Stimulated activated CD8-positive, alpha-beta memory T cell treated with anti-CD3 and anti-CD28 coated beads, Interleukin-4, amount 100 ng/mL, for 4 hours (primary cell): ENCODE measurements at places on chromosomes 11 and 22.

DNA sequence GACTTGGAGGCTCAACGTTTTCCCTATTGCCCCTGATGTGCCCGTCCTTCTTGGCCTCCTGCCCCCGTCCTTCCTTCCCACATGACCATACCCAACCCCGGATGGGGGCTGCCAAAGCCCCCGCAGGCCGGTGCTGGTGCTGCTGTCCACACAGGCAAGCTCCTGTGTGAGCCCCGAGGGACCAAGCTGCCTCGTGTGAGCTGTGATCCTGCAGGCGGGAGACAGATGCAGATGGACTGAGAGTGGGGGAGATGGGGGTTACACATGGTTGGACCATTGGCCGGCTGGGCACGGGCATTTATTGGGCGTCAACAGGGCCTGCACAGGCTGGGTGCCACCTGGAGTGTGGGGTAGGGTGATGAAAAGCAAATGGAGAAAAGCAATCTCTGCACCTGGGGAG is 313.2 kb upstream of the B3GAT1 start:
- no peak for DNase-seq

DNA sequence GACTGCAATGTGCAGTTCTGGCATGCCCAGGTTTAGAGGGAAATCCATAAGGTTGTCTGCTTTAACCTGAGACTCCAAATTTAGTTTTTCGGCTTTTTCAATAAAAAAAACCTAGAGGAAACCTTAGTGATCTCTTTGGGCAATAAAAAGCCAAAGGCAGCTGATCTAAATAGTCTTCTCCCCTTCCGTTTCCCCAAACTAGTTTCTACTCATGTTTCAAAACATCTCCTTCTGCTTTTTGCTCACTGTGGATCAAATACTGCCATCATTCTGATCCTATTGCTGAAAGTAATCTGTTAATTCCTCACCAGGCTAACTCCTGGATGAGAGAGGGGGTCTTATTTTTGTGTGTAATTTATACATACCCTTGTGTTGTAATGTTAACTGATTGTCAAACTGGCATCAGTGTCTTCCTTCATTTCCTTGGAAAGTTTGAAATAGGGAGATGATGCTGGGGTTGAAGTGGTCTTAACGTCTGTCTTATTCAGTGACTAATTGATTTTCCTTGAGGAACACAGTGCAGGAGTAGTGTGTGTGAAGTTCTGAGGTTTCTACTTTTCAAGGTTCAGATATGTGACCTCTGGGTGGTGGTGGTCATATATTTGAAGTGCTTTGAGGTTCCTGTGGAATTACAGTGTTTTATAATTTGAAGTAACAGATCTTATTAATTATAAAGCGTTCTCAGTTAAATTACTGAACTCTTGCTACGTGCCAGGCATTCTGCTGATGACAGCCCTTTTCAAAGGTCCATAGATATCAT is 55.0 kb downstream of the ARHGAP42 start:
- no peak for DNase-seq

DNA sequence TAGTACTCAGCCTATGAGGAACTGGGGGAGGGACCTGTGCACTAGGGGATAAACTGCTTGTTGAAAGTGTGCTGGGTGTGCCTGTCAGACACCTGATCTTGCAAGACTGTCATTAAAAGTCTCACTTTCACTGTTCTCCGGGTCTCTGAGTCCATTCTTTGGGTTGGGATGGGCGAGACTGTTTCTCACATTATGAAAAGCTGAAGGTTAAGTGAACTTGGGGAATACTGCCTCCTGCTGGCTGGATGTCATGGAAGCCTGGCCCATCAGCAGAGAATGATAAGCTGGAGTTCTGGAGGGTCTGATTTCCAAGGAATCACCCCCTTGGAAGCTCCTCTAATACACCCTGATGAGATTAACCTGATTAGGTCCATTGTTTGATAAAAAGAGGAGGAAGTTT is 9.0 kb upstream of the VPREB1 start:
- no peak for DNase-seq

GRCh38 chr11:60724420-60724819 is at the start of gene MS4A18:
Gene MS4A18, plus strand, starts transcription at chr11:60724720.
- no peak for DNase-seq

DNA sequence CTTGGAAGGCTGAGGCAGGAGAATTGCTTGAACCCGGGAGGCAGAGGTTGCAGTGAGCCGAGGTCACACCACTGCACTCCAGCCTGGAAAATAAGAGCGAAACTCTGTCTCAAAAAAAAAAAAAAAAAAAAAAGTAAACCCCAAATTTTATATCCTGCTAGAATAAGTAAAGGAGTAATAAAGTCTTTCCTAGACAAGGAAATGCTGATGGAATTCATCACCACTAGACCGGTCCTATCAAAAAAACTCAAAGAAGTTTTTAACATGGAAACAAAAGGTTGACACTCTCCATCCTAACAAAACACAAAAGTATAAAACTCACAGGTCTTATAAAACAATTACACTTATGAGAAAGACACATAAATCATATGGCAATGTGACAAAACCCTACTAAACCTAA is 213.9 kb downstream of the SBF2 start:
- no peak for DNase-seq

GRCh38 chr11:64581057-64581523 is 9.9 kb upstream of the SLC22A12 start:
- no peak for DNase-seq

- DNase-seq: no peak
Measured at GRCh38 chr11:12216671-12217374, 106.4 kb downstream of the MICAL2 start.

DNA sequence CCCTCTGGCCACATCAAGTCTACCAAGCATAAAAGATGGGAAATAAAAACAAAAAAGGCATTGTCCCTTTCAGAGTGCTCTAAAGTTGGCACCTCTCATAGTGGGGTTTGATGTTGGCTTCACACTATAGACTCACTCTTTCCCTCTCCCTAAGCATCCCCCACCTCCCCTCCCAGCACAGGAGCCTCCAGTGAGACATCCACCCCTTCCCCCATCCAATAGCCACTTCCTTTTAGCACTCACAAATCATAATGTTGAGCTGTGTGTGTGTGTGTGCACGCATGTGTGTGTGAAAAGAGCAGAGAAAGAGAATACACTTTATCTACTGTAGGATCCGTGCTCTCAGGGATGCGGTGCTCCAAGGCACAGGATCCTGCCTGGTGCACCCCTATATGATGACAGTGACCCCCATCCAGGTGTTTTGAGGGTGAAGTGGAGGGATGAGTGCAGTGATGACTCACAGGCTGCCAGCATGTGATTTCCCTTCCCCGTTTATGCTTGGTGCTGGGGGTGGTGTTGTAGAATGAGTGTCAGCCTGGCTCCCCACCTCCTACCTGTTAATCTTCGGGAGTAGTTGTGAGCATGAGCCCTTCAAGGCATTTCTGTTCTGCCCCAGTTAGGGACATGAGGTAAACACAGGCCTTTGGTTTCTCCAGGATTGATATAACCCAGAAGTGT is 235.2 kb upstream of the B3GAT1 start:
- no peak for DNase-seq

DNA sequence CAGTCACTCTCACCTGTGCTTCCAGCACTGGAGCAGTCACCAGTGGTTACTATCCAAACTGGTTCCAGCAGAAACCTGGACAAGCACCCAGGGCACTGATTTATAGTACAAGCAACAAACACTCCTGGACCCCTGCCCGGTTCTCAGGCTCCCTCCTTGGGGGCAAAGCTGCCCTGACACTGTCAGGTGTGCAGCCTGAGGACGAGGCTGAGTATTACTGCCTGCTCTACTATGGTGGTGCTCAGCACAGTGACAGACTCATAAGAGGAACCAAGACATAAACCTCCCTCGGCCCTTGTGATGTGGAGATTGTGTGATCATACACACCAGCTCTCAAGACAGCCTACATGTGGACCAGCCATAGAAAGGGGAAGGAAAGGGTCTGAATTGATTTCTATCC is 113.3 kb downstream of the ZNF280B start:
- DNase-seq: no peak

DNA sequence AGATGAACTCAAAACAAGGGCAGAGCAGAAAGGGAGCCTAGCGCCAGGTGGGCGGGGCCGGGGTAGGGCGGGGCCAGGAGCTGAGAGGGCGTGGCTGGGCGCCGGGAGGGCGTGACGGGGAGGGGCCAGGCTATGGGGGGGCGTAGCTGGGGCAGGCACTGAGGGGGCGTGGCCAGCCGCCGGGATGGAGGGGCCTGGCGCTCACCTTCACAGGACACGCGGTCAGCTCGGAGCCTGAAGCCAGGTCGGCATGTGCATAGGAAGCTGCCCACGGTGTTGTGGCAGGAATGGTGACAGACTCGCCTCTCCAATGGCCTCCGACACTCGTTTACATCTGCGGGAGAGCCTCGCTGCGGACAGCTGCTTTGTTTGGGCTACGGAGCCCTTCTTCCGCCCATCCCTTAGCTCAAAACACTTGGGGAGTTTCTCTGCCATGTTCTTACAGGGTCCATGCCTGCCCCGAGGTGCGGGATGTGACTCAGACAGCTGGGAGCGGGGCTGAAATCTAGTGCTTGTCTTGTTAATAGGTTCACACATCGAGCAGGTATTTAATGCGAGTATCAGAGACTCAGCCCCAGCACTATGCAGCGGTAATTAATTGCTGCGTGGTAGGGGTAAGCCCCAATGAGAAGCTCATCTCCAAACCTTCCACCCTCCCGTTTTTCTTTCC is 13.4 kb downstream of the VWCE start:
- no peak for DNase-seq

DNA sequence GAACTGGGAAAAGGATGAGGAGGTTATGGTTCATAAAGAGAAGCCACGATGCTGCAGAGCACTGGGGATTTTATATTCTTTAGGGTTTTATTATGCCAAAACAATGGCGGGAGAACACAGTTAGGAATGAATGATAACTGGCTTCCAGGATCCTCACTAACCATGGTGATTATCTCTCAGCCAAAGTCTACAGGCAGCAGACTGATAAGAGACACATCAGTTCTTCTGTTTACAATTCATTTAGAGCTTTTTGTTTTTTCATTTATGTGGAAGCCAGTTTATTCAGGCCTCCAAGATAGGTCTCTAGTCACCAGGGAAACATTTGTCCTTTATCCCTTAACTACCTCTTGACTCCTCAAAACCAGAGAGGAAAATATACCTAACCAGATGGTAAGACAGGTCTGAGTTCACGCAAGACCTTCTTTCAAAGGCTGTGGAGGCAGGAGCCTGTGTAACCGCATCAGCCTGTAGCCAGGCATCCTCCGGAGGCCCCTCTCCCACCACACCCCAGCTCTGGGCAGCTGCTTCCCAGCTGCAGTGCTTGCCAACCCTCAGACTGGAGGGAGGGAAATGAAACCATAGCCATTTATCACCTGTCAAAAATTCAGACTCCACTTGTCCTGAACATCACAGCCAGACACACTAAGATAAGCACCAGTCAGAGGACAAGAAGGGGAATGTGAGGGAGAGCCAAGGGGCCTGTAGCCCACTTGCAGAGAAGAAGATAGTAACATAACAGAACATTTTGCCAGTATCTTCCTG is 57.2 kb upstream of the FAM181B start:
- DNase-seq: no peak

DNA sequence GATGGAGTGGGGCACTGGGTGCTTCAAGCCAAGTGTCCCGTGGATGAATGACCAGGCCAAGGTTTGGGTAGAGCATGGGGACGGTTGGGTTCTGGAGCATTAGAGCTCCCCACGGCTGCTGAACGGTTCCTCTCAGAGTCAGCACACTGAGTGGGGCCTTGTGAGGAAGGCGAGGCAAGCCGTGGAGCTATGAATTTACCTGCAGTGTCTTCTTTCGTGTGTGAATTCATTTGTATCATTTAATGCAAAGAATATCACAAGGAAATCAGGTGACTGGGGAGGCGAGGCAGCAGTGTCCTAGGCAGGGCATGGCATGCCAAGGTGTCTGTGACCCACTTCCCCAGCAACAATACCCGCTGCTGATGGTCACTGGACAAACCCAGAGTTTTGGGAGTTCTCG is 343.5 kb upstream of the B3GAT1 start:
- DNase-seq: no peak

GRCh38 chr11:45724153-45724552 is 58.7 kb upstream of the CHST1 start:
- no peak for DNase-seq
